Globus pallidus (tissue), 1 donor: ENCODE measurements at places on chromosomes 1 and 21.
A peak's percentile ranks its signal among the peaks of the same experiment; 100 is the strongest.

- DNase-seq = no peak
Measured at GRCh38 chr21:37665230-37666024, 250.8 kb downstream of the KCNJ6 start.

DNA sequence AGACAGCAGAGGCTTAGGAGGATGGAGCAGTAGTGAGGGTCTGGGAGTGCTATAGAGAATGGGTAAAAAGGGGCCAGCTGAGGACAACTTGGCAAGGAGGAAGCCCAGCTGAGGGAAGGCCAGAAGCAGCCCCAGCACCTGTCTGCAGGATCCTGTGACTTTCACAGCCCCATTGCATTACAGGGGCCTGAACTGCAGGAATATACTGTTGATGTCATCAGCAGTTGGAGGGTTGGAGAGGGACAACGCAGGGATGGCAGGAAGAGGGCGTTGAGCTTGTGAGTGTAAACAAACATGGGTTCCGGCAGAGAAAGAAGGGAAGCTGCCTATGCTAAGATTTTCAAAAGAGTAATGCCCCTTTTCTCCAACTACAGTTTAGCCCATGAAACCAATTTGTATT is 628.5 kb downstream of the SMYD3 start:
- DNase-seq = no peak

DNA sequence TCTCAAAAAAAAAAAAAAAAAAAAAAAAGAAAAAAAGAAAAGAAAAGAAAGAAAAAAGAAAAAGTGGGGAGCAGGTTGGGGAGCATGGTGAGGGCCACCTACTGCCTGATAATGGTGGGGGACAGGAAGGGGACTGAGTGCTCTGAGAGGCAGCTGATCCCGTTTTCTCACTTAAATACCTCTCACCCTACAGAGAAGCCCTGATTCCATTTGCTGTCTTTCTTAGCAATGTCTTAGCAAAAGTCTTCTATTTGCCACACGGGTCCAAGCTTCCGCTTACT is 692 bp upstream of the H6PD start:
- DNase-seq = no peak

GRCh38 chr1:30808067-30808662 is 50.6 kb upstream of the LAPTM5 start:
- DNase-seq = no peak

GRCh38 chr1:93615582-93616150 is 66.0 kb downstream of the BCAR3 start:
- no peak for DNase-seq

GRCh38 chr1:40662151-40662550 is 3.3 kb downstream of the RIMS3 start:
- no peak for DNase-seq

- no peak for DNase-seq
Measured at GRCh38 chr1:209063767-209064659, 519.5 kb upstream of the CAMK1G start.

- no peak for DNase-seq
Measured at GRCh38 chr1:151828921-151829320, 2.7 kb downstream of the RORC start.

DNA sequence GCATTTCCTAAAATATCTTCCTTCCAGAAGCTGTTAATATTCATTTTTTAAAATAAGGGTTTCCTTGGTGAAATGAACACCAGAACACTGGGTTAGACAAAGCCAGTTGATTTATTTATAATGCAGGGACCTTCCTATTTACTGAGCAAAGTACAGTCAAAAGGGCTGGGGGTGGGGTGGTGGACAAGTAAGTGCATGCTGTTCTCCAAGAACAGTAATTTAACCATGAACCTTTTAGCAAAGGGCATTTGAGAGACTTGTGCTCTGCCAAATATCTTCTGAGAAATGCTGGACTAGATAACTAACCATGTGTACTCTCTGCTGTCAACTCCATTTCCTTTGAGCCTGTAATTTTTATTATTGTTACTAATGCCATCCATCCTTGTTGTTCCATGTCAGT is 100.2 kb downstream of the OMA1 start:
- DNase-seq = no peak

GRCh38 chr1:18469514-18469913 is 11.2 kb upstream of the KLHDC7A start:
- no peak for DNase-seq

DNA sequence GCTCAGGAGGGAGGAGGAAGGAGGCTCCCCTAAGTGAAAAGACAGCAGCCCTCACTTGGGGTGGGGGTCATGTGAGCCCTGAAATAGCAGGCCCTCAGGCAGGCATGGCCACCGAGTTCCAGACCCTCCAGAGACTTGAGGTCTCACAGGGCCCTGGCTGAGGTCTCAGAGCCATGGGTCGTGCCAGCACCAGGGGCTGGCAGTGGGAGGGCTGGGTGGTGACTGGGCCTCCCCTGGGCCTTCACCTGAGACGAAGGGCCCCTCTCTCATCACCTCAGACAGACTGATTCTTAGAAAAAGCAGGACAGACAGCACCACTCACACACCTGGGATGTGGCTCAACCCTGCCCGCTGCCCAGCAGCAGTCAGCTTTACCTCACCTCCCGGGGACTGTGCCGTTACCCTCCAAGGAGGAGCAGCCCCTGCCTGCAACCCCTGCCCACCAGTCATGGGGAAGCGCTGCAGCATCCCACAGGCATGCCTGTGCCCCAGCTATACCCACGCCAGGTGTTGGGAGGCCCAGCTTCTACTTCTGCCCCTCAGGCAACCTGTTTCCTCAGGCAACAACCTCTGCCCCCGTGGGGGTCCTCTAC is 42.6 kb upstream of the LRP8 start:
- no peak for DNase-seq

DNA sequence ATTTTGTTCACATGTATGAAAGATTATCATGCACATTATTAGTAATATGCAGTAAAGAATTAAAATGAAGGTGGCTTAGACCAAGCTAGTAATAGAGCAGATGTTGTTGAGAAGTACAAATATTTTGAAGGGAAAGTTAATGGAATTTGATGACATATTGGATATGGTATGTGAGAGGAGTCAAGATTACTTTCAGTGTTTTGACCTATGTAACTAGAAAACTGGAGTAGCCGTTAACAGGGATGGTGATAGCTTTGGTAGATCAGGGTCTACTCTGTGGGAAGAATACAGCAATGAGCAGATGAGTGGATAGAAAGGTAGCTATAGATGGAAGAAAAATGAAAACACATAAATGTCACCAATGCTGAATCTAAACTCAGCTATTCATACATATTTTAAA is 163.2 kb upstream of the LRRC7 start:
- no peak for DNase-seq

DNA sequence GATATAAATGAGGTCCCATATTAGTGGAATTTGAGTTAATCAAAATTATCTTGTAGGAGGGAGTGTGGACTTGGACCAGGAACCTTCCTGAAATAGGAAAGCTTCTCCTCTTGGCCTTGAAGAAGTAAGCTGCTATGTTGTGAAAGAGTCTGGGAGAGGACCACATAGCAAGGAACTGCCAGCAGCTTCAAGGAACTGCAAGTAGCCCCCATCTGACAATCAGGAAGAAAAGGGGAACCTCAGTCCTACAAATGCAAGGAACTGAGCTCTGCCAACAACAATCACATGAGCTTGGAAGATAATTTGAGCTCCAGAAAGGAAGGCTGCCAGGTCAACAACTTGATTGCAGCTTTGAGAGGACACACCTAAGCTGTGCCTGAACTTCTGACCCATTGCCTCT is 8.2 kb upstream of the PRMT6 start:
- DNase-seq = peak; percentile 40

- DNase-seq = no peak
Measured at GRCh38 chr1:15700508-15700907, 16.4 kb downstream of the PLEKHM2 start.

GRCh38 chr21:31570824-31571566 is 88.5 kb upstream of the SOD1 start:
- no peak for DNase-seq

- DNase-seq = no peak
Measured at GRCh38 chr21:44065428-44065827, 41.8 kb upstream of the PWP2 start.

DNA sequence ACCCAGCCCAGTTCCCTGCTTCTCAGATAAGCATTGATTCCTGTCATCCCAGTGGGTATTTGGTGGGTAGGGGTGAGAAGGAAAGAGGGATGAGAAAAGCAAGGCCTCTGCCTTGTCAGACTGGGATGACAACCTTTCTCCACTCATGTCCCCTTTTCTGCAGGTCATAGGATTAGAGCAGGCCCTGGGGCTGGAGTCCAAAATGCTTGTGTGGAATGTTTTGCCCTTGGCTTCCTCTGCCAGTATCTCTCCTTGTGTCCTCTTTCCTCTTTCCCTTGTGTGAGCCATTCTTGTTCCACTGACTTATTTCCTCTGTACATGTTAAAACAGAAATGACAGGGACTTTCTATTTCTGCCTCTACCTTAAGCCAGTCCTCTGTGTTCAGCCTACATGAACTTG is 4.1 kb downstream of the ATP2B4 start:
- no peak for DNase-seq

- no peak for DNase-seq
Measured at GRCh38 chr1:64941461-64942117, 24.8 kb downstream of the JAK1 start.

DNA sequence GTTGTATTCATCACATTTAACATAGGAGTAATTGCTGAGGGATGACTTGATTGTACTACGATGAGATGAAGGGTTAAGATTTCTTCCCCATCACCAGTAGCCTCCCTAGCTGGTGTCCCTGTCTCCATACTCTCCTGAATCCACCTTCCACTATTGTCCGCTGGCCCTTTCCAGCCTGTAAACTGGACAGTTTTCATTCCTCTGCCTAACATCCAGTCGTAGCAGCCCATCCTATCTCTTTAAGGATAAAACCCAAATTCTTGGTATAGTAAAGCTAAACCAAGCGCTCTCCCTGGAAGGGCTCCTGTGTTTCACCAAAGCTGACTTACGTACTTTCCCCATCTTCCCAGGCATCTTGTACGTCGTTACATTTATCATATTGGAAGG is 670 bp downstream of the COX20 start:
- peak; percentile 43 for DNase-seq

- DNase-seq = peak; percentile 82
Measured at GRCh38 chr1:32242341-32242851, 4.6 kb upstream of the FAM167B start.

GRCh38 chr1:101250222-101250621 is 13.4 kb downstream of the S1PR1 start:
- DNase-seq = no peak

DNA sequence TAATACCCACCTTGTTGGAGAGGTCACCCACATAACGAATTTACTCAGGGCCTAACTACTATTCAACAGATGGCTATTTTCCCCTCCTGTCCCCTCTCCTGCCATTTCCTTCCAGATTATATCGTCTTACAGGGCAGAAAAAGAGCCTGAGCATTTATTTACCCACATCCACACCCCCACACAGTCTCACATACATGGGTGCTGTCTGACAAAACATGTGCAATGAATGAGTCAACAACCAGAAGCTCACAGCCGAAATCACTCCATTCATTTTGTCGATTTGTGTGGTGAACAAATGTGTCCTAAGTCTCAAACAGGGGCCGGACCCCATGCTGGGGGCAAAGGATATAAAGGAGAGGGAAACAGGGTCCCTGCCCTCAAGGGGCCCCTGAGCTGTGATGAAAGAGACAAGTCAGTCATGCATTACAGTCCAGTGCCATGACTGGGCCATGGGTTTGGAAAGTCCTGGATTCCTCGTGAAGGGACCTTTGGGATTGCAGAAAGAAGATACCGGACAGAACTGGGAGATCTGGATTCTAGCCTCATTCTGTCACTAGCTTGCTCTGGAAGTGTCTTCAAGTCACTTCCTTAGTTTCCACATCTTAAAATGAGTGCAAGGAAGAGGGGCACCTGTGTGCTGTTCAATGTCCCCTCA is 16.4 kb upstream of the ZNF683 start:
- no peak for DNase-seq

DNA sequence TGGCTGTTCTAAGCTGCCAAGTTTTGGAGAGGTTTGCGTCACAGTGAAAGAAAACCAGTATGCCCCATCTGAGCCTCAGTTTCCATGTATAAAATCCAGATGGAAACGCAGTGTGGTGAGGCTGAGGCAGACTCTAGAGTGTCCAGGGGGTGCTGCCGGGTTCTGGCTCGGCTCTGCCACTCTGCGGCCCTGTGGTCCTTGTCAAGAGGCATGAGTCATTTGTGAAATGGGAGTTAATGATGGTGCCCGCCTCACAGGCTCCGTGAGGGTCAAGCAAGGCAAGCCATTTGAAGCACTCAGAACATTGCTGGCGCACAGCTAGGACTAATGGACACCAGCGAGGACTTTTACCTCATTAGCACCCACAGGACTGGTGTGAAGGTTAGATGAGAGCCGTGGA is 214.3 kb downstream of the PTPRU start:
- DNase-seq = no peak

DNA sequence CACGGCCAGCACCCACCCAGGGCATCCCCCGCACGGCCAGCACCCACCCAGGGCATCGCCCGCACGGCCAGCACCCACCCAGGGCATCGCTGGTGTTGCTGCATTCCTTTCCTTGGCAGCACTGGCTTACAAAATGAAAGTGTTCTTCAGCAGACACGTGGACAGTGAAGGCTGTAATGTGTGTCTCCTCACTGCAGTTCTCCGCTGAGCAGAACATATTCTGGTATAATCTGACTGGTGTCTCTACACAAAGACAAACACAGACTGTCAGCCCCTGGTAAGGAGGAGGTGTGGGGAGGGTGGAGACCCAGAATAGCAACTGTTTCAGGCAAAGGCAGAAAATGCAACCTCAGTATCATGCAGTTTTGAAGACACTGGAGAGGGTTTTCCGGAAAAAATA is 7.3 kb downstream of the LYPD8 start:
- no peak for DNase-seq

GRCh38 chr1:33099290-33100118 is 18.6 kb downstream of the AZIN2 start:
- no peak for DNase-seq

DNA sequence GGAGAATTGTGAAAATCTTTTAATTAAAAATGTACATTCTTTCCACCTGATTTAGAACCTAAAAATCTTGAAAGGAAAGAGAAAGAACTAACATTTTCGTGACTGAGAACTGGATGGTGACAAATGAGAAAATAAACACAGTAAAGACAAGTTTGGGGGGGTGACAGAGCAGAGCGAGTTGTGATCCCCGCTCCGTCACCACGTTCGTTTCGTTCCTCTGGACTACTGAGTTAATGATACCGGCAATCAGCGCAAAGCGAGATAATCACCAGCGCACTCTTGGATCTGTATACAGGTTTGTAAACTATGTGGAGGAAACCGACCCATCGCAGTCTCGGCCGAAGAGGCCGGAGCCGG is 31.2 kb upstream of the CFAP126 start:
- DNase-seq = no peak
